ENCODE measurements at places on chromosomes 12 and 14.
A peak's percentile ranks its signal among the peaks of the same experiment; 100 is the strongest.

DNA sequence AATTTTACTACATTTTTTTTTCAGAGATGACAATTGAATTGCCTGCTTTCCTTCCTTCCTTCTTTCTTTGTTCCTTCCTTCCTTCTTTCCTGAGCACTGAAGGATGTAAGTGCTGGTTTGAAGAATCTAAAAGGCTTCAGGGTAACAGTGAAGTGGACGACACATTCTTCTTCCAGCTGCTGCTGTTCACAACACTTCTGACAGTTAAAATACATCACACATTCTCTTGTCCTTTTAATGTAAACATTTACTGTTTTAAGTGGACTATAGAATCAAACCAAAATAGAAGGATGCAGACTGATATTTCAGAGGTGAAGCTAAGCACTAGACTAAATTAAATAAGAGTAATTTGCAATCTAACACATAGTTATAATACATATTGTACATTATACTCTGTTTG is 151.5 kb downstream of the MSRB3 start:
- no peak for DNase-seq

DNA sequence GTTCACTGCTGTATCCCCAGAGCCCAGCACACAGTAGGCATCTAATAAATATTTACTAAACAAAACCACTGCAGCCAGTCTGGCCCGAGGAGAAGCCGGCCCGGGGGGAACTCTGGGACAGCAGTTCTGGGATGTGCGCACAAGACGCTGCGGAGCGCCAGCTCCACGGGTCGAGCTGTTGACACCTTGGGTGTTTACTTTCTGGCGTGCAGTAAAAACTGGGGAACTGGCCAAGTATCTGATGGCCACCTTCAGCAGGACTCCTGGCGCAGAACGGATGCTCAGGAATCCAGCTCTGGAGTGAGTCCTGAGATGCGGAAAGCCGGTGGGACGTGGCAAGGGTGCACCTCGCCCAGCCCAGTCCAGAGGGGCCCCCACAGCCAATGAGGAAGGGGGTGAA is 65.6 kb downstream of the NCOR2 start:
- DNase-seq = no peak

- no peak for DNase-seq
Measured at GRCh38 chr12:101209319-101210302, at the start of gene SLC5A8. Gene SLC5A8, minus strand, starts transcription at chr12:101210238. Its CDS starts 390 bp downstream, at chr12:101209848.

GRCh38 chr12:3797531-3798048 is 44.7 kb upstream of the CRACR2A start:
- no peak for DNase-seq

DNA sequence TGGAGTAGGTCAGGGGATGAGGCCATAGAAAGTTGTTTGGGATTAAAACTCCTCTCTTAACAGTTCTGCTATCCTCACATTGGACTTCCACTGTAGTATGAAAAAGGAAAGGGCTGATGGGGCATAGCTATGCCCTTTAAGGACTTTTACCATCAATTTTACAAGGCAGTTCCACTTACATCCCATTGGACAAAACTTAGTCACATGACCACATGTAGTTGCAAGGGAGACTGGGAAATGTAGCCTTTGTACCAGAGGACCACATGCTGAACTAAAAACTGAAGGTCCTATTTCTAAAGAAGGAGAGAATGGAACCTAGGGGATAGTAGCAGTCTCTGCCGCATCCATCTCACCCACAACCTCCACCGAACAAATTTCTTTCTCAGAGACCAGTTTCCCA is 6.8 kb upstream of the SLC5A8 start:
- no peak for DNase-seq

DNA sequence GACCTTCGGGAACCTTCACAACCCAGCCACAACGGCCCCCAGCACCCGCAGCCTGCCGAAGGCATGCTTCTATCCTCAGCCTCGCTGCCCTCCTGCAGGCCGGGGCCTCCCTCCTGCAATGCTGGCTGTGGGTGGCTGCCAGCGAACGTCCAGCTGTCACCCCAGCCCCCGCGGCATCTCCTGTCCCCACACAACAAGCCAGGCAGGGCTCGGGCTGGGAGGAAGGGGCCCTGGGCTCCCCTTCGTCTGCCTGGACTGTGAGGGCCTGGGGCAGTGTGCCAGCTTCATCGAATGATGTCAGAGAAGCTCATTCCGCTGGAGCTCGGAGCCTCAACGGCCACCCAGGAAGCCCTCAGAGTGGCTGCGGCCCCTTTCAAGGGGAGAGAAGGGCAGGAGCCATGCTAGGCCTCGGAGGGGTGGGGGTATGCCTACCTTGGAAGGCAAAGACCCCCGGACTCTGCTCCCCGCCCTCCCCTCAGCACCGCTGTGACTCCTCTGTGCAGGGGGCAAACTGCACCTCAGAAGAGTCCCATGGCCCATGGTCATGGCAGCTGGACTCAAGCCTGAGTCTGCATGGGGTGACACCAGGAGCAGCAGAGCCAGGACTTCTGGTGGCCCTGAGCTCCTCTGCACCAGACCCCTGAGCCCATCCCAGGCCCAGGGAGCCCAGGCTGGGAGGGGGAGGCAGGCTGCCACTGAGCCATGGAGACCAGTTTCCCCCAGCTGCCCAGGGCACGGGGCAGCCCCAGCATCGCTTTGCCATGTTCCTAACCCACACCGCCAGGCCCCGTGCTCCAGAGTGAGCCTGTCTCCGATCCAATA is 24.7 kb upstream of the C14orf180 start:
- no peak for DNase-seq

- no peak for DNase-seq
Measured at GRCh38 chr12:102093319-102093718, 26.6 kb downstream of the NUP37 start.

- DNase-seq = no peak
Measured at GRCh38 chr12:65756267-65756666, 68.0 kb upstream of the HMGA2 start.

GRCh38 chr14:65106736-65107135 is 4.4 kb upstream of the MAX start:
- no peak for DNase-seq

DNA sequence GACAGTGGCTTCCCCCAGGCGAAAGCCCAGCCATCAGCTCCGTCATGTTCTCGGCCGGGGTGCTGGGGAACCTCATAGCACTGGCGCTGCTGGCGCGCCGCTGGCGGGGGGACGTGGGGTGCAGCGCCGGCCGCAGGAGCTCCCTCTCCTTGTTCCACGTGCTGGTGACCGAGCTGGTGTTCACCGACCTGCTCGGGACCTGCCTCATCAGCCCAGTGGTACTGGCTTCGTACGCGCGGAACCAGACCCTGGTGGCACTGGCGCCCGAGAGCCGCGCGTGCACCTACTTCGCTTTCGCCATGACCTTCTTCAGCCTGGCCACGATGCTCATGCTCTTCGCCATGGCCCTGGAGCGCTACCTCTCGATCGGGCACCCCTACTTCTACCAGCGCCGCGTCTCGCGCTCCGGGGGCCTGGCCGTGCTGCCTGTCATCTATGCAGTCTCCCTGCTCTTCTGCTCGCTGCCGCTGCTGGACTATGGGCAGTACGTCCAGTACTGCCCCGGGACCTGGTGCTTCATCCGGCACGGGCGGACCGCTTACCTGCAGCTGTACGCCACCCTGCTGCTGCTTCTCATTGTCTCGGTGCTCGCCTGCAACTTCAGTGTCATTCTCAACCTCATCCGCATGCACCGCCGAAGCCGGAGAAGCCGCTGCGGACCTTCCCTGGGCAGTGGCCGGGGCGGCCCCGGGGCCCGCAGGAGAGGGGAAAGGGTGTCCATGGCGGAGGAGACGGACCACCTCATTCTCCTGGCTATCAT is 663 bp downstream of the PTGER2 start:
- DNase-seq = peak; percentile 12

- DNase-seq = no peak
Measured at GRCh38 chr14:104517867-104518266, 61.7 kb upstream of the C14orf180 start.

GRCh38 chr14:98171654-98172053 is 1100.3 kb downstream of the BCL11B start:
- no peak for DNase-seq

GRCh38 chr12:121489874-121490273 is 90.0 kb downstream of the RNF34 start:
- DNase-seq = no peak

DNA sequence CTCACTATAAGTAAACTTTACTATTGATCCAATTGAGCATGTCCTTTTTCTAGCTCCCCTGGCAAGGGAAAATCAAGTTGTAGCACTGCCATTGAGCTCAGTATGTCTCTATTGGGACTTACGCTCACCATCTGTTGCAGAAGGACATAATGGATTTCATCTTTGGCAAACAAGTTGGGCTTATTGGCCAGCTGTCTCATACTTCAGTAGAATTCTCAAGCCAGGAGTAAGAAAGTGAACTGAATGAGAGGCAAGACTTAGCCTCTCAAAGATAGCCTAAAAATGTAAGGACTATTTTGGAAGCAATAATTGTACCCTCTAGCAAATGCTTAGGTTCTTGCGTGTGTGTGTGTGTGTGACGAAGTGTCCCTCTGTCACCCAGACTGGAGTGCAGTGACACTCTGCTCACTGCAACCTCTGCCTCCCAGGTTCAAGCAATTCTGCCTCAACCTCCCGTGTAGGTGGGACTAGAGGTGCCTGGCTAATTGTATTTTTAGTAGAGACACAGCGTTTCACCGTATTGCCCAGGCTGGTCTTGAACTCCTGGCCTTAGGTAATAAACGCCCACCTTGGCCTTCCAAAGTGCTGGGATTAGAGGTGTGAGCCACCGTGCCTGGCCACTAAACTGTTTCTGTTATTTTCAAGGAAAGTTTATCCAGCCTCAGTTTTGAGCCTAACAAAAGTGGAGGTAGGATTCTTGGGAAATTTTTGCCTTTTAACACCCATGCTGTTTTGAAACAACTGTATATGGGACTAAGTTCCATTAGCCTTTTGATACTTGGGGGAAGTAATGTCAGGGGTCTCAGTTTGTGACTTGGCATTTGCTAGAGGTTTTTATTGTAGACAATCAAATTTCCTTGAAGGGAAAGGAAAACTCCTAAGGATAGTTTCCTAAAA is 7.0 kb downstream of the HNRNPA1 start:
- no peak for DNase-seq

DNA sequence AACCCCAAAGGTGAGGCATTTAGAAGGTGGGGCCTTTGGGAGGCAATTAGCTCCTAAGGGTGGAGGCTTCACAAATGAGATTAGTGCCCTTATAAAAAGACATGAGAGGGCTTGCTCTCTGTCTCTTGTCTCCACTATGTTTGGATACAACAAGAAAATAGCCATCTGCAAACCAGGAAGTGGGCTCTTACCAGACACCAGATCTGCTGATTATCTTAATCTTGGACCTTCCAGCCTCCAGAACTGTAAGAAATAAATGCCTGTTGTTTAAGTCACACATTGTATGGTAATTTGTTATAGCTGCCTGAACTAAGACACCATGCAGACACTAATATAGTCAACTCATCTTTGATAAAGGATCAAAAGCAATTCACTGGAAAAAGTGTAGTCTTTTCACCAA is 34.4 kb downstream of the TMEM116 start:
- no peak for DNase-seq

DNA sequence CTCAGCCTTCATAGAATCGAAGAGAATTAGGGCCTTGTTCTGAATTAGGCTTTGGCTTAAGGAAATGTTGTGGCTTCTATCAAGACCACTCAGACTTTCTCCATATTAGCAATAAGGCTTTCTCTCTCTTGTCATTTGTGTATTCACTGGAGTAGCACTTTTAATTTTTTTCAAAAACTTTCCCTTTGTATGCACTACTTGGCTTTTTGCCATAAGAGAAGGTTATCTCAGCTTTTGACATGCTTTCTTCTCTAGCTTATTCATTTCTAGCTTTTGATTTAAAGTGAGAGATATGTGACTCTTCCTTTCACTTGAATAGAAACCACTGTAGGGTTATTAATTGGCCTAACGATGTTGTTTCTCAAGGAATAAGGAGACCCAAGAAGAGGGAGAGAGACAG is 244.2 kb downstream of the GPHN start:
- DNase-seq = no peak

DNA sequence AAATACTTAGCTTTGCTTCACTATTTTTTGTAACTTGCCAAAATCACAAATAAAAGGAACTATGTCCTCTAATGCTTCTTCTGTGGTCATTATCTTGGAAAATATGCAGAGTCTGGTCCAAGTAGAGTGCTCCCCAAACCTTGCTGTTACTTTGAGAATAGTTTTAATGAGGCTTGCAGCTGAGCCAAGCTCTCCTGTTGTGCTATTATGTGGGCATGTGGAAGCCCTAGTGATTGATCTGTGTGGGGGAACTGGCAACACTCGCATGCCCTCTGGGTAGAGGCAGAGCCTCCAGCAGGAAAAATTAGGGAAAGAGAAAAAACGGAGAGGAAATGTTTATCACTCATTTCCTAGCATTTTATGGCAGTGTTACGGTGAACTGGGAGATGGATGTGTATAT is 473.1 kb downstream of the EGLN3 start:
- no peak for DNase-seq

DNA sequence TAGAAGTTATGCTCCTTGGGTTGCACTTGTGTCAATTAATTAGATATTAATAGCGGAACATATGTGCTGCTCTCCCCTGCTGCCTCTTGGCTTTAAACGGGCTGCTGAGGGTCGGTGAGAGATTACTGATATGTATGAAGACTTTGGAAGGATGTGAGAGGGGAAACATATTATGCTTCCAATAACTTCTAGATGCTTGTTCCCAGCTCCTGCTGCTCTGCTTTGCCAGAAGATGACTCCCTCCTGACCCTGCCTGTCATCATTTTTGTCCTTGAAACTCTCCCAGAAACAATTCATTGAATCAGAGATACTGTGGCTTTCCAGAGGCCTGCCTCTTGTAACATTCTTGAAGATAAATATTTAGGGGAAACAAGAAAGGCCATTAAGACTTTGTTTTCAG is 300.1 kb upstream of the STXBP6 start:
- DNase-seq = no peak

DNA sequence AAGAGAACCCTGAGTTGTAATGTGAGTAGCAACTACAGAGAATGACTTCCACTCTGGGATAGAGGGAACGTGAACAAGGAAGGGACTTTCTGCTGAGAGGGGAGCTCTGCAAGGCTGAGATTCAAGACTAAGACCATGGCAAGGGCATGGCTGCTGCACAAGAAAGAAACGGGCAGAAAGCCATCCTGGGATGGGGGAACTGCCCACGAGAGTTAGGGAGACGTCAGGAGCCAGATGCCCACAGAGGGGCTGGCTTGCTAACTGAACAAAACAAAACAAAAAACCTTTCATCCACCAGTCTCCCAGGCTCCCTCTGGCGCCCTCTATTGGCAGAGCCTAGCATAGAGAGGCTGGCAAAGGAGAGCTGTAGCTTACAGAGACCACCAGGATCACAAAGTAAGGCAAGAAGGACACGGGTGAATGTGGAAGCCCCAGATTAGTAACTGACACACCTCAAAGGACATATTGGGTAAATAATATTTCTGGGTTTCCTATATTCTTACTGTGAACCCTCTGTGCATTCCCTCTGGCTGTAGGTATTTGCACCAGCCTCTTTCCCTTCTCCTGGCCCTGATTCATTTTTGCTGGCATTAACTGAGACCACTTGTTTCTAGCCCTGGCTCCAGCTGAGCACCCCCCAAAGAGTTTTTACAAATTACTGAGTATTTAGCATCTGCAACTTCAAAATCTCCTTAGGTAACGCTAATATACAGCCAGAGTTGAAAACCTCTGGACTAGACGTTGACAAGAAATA is 338.3 kb downstream of the EMP1 start:
- DNase-seq = no peak

All from stimulated activated CD8-positive, alpha-beta memory T cell treated with anti-CD3 and anti-CD28 coated beads, Interleukin-4, amount 100 ng/mL, for 4 hours (primary cell).